T-cell (primary cell): ENCODE measurements at places on chromosomes 16 and 17.

- no peak for DNase-seq
Observed at GRCh38 chr16:17382514-17382913, 88.2 kb downstream of the XYLT1 start.

- DNase-seq = no peak
Observed at GRCh38 chr16:84183911-84184591, 2.8 kb downstream of the TAF1C start.

DNA sequence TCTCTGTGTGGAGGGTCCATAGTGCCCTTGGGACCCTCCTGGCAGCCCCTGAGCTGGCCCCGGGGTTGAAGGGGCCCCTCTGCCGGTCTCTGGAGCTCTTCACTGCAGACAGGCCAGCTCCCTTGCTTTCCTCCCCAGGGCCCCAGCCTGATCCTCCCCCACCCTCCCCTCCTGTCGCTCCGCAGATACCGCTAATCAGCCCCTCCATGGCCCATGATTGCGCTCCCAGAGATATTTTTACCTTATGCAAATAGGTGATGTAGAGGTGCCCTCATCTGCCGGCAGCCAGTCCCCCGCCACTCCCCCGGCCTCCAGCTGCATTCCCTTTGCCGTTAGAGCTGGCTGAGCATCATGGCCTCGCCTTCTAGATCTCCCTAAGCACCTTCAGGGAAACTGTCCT, 9.2 kb downstream of the MMP15 start:
- no peak for DNase-seq

DNA sequence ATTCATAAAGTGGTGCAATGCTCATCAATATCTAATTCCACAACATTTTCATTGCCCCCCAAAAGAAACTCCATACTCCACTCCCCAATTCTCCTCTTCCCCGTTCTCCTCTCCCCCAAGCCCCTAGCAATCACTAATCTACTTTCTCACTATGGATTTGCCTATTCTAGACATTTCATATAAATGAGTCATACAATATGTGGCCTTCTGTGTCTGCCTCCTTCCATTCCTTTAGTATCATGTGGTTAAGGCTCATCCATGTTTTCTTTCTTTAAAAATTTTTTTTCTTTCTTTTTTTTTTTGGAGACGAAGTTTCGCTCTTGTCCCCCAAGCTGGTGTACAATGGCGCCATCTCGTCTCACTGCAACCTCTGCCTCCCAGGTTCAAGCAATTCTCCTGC, 56.3 kb upstream of the HAS3 start:
- DNase-seq = no peak

DNA sequence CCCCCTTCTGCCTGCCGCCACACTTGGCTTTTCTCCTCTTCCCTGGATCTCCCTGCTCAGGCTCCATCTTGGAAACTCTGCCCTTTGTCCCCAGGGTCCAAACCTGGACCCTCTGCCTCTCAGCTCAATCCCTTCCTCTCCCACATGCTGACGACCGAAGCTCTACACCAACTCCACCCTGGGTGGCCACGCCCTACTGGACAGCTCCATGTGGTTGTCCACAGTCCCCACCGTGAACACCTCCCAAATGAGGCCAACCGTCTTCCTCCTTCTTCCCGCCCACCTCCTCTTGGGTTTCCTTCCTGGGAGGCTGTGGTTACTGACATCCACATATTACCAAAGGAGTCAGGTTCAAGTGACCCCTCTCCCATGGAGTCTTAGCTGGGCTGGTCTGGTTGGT, 22.6 kb upstream of the MLKL start:
- no peak for DNase-seq

DNA sequence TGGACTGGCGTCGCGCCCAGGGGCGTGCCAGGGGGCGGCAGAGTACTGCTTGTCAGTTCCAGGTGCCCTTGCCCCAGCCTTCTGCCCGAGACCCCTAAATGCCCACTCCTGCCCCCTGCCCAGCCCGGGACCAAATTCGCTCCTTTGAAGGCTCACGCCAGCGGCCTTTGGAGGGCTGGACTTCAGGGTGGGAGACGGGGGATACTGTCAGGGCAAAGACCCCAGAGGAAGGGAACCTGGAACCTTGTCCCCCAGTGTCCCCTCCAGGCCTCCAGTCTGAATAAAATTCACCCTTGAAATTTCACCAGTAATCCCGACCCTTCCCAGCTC, 737 bp downstream of the OTOP3 start:
- DNase-seq = no peak

- DNase-seq = no peak
Observed at GRCh38 chr16:85337910-85338637, 225.8 kb upstream of the CIBAR2 start.

- no peak for DNase-seq
Observed at GRCh38 chr17:35766489-35766877, 5.8 kb downstream of the C17orf50 start.

- DNase-seq = no peak
Observed at GRCh38 chr17:78351449-78352006, 8.3 kb downstream of the SOCS3 start.

DNA sequence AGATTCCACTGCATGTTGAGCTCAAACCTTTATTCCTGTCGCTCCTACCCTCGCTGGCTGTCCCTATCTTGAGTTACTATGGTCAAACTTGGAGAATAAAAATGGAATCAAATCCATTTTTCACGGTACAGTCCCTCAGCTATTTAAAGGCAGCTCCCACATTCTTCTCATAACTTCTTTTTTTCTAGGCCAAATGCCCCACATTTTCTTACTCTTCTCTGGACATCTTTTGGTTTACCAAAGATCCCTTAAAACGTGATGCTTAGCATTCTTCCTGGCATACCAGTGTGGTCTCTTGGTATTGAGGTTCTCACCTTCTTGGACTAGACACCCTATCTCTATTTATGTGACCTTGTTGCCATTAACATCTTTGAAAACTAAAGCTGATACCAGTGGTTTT, 48.3 kb upstream of the MAF start:
- DNase-seq = no peak

DNA sequence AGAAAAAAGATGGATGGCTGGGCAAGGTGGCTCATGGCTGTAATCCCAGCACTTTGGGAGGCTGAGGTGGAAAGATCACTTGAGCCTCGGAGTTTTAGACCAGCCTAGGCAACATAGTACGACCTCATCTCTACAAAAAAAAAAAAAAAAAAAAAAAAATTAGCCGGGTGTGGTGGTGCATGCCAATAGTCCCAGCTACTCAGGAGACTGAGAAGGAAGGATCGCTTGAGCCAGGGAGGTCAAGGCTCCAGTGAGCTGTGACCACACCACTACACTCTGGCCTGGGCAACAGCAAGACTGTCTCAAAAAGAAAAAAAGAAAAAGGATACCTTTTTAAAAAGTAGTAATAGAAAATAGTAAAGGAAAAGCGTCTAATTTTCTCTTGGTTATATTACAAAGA, 20.7 kb downstream of the ZNF652 start:
- DNase-seq = no peak

GRCh38 chr16:71353736-71354135, 4.8 kb upstream of the CALB2 start:
- no peak for DNase-seq

GRCh38 chr17:72071330-72071729, 49.5 kb upstream of the SOX9 start:
- DNase-seq = no peak

- no peak for DNase-seq
Observed at GRCh38 chr17:32805029-32805976, 71.6 kb downstream of the MYO1D start.

DNA sequence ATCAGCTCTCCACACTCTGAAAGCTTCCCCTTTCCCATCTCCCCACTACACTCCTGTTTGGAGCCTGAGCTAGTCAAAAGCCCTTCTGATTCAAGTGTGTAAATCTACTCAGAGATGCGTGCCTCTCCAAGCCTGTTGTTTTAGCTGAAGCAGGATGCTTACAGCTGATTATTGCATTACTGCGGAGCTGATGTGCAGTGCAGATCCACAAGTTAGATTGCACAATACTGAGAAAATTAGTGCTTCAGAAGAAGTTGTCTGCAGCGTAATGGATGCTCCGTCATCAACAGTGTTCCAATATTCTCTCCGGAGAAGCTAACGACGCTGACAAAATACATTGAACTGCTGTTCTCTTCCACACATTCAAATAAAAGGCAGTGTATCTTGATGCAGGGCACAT, 44.8 kb upstream of the NLRP1 start:
- DNase-seq = no peak

- no peak for DNase-seq
Observed at GRCh38 chr17:43548689-43549379, 2.7 kb upstream of the ETV4 start.
